ENCODE measurements at places on chromosomes 5 and 9.

DNA sequence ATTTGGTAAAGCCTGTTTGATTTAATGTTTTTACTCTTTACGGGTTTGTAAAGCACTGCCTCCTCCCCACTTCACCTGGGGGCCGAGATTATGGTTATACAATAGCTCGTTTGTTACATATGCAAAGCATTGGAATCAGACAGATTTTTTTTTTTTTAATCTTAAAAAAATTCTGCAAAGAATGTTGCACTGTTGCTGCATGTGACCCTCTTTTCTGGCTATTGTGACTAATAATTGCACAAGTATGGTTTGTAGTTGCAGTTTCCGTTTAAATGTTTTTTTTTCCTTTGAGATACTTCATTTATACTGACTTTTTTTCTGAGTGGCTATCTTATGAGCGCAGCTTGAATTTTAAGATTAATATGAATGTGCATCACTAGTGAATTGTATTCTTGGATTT is 165.3 kb downstream of the KDM4C start:
- DNase-seq: no peak

DNA sequence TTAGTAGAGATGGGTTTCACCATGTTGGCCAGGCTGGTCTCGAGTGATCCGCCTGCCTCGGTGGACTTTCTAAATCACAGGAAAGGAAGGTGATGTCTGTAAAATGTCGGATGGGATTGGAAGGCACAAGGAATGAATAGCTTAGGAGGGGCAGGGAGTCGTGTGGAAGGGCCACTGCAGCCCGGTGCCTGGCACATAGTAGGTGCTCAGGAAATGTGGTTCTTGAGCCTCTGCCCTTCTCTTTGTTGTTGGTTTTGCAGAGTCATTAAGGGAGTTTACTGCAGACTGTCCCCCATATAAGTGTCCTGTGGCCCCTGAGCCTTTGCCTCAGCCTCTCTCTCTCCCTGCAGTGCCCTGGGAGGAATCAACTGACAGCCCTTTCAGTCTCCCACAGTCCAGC is 11.8 kb downstream of the NEK6 start:
- DNase-seq: no peak

GRCh38 chr5:66702426-66702825 is 106.2 kb downstream of the MAST4 start:
- no peak for DNase-seq

DNA sequence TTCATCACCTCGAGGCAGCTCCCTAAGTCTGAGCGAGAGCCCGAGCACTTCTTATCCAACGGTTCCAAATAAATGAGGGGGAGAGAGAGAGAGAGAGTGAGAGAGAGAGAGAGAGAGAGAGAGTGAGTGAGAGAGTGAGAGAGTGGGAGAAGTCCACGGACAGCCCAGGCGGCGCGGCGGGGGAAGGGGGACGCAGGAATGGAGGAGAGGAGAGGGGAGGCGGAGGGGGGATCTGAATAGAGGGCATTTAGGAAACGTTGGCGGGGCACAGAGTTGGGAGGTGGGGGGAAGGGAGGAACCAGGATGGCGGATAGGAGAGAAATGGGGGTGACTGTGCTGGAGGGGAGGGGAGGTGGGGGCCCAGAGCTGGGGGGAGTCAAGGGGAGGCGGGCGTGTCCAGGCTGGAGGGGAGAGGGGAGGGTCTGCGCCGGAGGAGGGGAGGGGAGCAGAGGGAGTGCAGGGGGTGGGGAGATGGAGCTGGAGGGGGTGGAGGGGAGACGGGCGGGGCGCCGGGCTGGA is 398 bp upstream of the BASP1 start:
- DNase-seq: peak; percentile 73

GRCh38 chr9:70127036-70127435 is 83.4 kb downstream of the MAMDC2 start:
- DNase-seq: no peak

DNA sequence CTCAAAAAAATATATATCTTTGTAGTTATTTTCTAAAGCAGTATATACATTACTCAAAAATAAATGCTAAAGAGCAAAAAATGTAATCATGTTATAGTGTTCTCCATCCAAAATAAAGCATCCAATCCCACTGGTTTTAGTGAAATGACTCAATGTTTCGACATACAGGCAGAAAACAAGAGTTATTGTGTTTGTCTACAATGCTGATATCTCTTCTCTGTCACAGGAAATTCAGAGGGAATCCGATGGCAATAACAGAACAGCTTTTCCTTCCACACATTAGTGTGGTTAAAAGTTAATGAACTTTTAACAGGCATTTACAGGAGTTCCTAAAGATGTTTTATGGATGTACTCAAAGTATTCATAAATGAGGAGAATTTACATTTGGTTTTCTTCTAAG is 12.0 kb downstream of the TTC33 start:
- DNase-seq: no peak

All from ascending aorta (tissue), 2 donors.